Mammary microvascular endothelial cell (primary cell): ENCODE measurements at places on chromosomes 5 and 9. TPM values are rescaled to one million over a fixed set of nuclear protein-coding genes. Genes with fewer than 3 reads are reported as not detected.

The MEIKIN gene
- total RNA-seq = not detected in 2 replicates

The PCDHGB1 gene
- total RNA-seq = 0.44 and 0.60 TPM in 2 replicates

The SNCAIP gene
- 5.7 and 8.9 TPM in 2 replicates for total RNA-seq

The LMBRD2 gene
- 4.2 and 4.5 TPM in 2 replicates for total RNA-seq

The PCDHB9 gene
- 0.15 and 0.27 TPM in 2 replicates for total RNA-seq

The IL3 gene
- total RNA-seq = not detected in 2 replicates
